ENCODE measurements at places on chromosomes 5 and 9. TPM values are rescaled to one million over a fixed set of nuclear protein-coding genes. Genes with fewer than 3 reads are reported as not detected.

Gene C9orf153
- total RNA-seq, result 1.5 TPM

GRCh38 chr5:159913501-159913900 lies 2.8 kb upstream of the ADRA1B start:
- no peak for DNase-seq
- H3K27ac ChIP-seq, result peak overlapping the region; percentile 28
- H3K27me3 ChIP-seq, result peaks cover 20% of the 10 kb centered on the region
- no peak overlapping the region for H3K4me3 ChIP-seq

- no peaks in the 10 kb centered on the region for H3K27me3 ChIP-seq
- H3K4me1 ChIP-seq, result no peaks in the 10 kb centered on the region
- no peak overlapping the region for H3K27ac ChIP-seq
- H3K36me3 ChIP-seq, result no peaks in the 10 kb centered on the region
- DNase-seq, result no peak
These were observed 4.1 kb downstream of the PTCD2 start for GRCh38 chr5:72324189-72324825.

GRCh38 chr9:137325124-137325523 lies 23.1 kb upstream of the NRARP start:
- no peaks in the 10 kb centered on the region for H3K36me3 ChIP-seq
- H3K4me1 ChIP-seq, result no peaks in the 10 kb centered on the region
- H3K4me3 ChIP-seq, result no peak overlapping the region
- no peaks in the 10 kb centered on the region for H3K27me3 ChIP-seq
- no peak overlapping the region for H3K27ac ChIP-seq
- no peak for DNase-seq

- no peak overlapping the region for H3K27ac ChIP-seq
- no peaks in the 10 kb centered on the region for H3K36me3 ChIP-seq
- no peaks in the 10 kb centered on the region for H3K4me1 ChIP-seq
- H3K27me3 ChIP-seq, result no peaks in the 10 kb centered on the region
- no peak for DNase-seq
- no peak overlapping the region for H3K4me3 ChIP-seq
These were observed 18.3 kb upstream of the ARL14EPL start for GRCh38 chr5:116013936-116014335.

- H3K27ac ChIP-seq, result no peak overlapping the region
- no peaks in the 10 kb centered on the region for H3K27me3 ChIP-seq
- H3K36me3 ChIP-seq, result no peaks in the 10 kb centered on the region
- H3K4me3 ChIP-seq, result no peak overlapping the region
- no peak for DNase-seq
These were observed 143.7 kb downstream of the CCDC192 start for GRCh38 chr5:127846884-127847283.

GRCh38 chr5:21791304-21791703 lies 1061.8 kb downstream of the CDH12 start:
- no peaks in the 10 kb centered on the region for H3K36me3 ChIP-seq
- H3K4me1 ChIP-seq, result no peaks in the 10 kb centered on the region
- H3K27ac ChIP-seq, result no peak overlapping the region
- H3K4me3 ChIP-seq, result no peak overlapping the region
- H3K27me3 ChIP-seq, result no peaks in the 10 kb centered on the region

DNA sequence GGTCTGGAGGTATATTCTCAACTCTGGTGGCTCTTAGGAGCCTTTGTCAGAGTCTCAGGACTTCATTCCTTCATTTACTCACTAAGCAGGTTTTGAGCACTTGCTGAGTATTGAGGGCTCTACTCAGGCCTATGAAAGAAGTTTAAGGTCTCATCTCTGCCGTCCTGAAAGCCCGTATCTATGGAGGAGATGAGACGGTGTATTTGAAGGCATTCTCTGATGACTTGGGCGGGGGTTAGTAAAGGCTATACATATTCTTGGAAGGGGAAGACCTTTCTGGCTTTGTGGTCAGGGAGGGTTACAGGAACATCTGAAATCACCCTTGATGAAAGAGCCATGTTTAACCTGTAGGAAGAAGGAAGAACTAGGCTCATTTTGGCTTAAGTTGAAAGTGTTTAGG lies 21.9 kb downstream of the RASGRF2 start:
- peaks cover 3% of the 10 kb centered on the region for H3K4me1 ChIP-seq
- H3K4me3 ChIP-seq, result no peak overlapping the region
- H3K36me3 ChIP-seq, result no peaks in the 10 kb centered on the region
- H3K27ac ChIP-seq, result no peak overlapping the region
- DNase-seq, result no peak

DNA sequence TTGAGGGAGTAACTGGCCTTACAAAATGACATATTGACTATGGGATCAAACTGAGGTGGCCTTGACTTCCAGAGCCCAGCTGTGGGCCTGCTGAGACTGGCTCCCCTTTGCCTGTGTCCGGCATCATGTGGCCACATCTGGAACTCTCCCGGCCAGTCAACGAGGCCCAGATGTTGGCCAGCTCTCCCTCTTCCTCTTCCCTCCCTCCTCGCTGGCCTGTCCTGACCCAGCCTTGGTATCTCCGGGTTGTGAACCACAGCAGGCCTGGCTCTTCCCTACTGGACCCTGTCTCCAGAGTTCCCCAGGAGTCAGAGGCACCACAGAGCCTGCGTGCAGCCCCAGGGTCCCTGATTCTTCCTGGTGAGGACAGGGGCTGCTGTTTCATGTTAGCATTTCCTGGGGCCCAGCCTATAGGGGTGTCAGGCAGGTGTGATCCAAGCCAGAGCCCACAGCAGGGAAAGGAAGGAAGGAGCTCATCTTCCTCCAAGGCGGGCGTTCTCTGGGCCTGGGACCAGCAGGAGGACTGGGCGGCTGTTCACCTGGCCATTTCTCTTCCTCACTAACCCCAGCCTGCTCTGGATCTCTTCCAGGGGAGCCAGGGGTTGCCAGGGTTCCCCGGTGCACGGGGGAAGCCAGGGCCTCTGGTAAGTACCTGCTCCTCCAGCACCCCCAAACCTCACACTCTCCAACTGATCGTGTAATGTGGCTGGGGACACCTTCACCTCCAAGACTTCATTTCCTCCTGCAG lies 81.2 kb downstream of the COL27A1 start:
- peaks cover 32% of the 10 kb centered on the region for H3K36me3 ChIP-seq
- H3K4me1 ChIP-seq, result no peaks in the 10 kb centered on the region
- H3K4me3 ChIP-seq, result no peak overlapping the region
- no peak overlapping the region for H3K27ac ChIP-seq

All from tibial nerve (tissue), 4 donors.